ENCODE measurements at places on chromosomes 1 and 21. TPM values are rescaled to one million over a fixed set of nuclear protein-coding genes. Genes with fewer than 3 reads are reported as not detected.

GRCh38 chr1:37958690-37959089 lies 11.8 kb upstream of the INPP5B start:
- DNase-seq: peak; percentile 61

- peak; percentile 78 for DNase-seq
These were observed 85.9 kb downstream of the USP24 start for GRCh38 chr1:55129194-55129728.

- peak; percentile 19 for DNase-seq
These were observed 527.1 kb downstream of the MRPL39 start for GRCh38 chr21:25080141-25080540.

DNA sequence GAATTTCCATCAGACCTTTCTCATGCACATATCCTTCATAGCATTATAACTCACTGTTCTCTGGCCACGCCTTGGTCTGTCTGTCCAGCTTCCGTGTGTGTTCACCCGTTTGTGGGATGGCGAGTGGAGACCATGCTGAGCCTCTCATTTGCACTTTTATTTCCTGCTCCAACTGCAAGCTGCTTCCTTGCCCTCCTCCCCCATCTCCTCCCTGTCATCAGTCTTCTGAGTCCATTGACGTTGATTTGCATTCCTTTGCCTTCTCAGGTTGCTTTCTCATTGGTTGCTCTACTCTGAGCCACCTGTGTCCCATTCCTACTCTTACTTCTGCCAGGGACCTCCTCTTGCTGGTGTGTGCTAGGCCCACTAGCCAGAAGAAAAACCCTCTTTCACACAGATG lies 146.4 kb downstream of the NOS1AP start:
- no peak for DNase-seq

DNA sequence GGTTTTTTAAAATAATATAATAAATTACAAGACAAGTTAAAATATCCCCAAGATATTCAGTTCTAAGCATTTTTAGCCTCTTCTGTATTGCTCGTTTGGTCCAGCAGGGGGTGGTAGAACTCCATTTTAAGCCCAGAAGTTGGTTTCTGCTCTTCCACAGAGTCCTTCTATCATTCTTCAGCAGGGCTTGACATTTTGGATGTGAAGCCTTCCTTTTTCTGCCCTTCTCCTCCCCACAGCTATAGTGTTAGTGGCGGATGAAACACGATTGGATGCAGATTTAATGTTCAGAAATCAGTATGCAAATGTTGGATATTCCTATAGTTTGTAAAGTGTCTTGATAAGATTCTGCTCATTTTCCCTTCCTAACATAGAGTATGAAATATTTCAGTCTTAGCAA lies 1.4 kb downstream of the NCAM2 start:
- peak; percentile 12 for DNase-seq

- no peak for DNase-seq
These were observed 14.6 kb upstream of the GUCA2B start for GRCh38 chr1:42138586-42138985.

- peak; percentile 65 for DNase-seq
These were observed 38.7 kb downstream of the VTCN1 start for GRCh38 chr1:117171900-117172511.

GRCh38 chr1:38044221-38045215 lies 2.1 kb downstream of the POU3F1 start:
- no peak for DNase-seq

DNA sequence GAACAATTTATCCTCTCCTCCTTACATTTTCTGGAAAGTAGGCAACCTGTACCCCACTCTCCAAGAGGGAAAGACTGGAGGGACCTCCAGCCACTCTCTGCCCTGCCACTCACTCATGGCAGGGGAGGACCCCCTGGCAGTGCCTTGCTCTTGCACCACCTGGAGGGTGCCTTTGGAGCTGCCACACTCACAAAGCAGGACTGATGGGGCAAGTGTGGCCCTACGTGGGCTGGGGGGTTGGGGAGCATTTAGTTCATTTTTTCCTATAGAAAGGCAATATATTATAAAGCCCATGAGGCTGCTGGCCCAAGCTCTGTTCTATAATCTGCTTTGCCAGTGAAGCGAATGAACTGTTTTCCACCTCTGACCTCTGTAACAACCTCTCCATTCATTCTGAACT lies 50.3 kb downstream of the GPR161 start:
- DNase-seq: no peak

GRCh38 chr1:100430325-100430756 lies 78.0 kb downstream of the CDC14A start:
- no peak for DNase-seq

DNA sequence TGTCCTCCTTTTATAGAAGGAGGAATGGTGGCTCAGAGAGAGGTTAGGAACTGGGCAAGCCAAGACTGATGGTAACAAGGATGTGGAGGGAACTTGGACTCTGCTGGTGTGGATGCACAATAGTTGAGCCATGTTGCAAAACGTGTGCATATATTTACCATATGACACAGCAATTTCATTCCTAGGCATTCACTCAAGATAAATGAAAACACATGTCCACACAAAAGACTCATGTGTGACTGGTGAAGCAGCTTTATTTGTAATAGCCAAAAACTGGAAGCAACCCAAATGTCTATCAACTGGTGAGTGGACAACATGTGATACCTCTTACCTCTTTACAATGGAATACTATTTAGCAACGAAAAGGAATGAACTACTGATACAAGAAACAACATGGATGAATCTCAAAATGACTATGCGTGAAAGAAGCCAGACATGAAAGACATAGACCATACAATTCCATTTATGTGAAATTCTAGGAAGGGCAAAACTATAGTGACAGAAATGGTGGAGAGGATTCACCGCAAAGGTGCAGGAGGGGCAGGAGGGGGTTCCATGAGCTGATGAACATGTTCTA lies 36.2 kb downstream of the CAMK2N1 start:
- peak; percentile 63 for DNase-seq

DNA sequence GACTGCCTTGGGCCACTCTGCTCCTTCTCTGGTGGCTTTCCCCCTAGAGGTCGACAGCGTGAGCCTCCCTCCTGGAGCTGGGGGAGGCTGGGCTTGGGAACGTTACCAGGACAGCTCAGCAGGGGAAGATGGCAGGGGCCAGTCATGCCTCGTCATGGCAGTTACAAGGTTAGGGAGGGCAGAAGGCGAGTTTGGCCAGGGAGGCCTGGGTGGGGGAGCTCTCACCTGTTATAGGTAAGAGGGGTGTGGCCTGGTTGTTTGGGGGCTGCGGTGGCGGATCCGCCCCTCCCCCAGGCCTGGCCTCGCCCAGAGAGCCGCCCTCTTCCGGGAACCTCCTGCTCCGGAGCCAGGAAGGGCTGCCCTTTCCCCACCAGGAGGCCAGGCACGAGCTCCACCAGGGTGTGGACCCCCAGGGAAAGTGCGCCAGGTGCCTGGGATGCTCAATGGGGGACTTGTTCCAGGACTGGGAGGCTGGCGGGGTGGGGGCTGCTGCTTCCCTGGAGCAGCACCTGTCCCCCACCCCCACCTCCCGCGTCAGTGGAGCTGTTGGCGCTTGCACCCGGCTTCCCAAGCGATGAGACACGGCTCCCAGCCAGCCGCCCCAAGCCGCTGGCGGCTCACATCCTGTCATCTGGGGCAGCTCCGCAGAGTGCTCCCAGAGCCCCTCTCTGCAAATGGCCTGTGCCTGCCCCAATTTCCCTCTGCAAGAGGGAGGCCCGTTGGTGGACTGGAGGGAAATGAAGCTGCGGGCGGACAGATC lies 23.6 kb upstream of the PKP1 start:
- peak; percentile 55 for DNase-seq

DNA sequence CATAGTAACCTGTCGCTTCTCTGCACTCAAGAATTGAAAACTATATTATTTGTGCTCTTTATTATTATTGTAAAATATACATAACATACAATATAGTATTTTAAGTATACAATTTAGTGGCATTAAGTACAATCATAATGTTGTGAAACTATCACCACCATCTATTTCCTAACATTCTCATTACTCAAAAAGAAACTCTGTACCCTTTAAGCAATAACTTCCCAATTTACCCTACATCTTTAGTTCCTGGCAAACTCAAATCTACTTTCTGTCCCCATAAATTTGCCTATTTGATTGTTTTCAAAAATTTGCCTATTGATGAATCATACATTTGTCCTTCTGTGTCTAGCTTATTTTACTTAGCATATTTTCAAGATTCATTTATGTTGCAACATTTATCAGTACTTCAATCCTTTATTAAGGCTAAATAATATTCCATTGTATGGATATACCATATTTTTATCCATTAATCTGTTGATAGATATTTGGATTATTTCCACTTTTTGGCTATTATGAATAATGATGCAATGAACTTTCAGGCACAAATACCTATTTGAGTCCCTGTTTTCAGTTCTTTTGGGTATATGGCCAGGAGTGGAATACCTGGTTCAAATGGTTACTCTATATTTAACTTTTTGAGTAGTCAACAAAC lies 99.6 kb upstream of the DMRTA2 start:
- DNase-seq: no peak

- DNase-seq: peak; percentile 50
These were observed 1.7 kb downstream of the TMCC2 start for GRCh38 chr1:205229399-205229871.

DNA sequence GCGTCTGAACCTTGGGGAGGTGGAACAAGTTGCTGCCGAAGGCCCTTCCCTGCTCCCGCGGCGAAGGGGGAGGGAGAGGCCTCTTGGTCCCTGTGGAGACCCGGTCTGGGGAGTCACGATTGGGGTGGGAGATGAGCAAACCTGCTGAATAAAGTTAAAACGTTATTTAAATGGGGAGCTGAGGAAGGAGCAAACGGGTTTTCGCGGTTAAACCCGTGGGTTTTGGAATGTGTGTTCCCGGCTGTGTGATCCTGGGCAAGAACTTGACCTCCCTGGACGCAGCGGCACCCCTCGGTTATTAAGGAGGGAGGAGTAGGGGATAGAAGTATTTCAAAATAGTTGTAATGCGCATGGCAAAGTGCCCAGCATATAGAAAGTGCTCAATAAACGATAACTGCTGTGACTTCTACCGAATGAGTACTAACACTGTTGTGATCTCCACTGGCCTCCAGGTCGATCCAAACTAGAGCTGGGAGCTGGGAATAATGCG lies 3.4 kb downstream of the FAM110D start:
- DNase-seq: no peak

DNA sequence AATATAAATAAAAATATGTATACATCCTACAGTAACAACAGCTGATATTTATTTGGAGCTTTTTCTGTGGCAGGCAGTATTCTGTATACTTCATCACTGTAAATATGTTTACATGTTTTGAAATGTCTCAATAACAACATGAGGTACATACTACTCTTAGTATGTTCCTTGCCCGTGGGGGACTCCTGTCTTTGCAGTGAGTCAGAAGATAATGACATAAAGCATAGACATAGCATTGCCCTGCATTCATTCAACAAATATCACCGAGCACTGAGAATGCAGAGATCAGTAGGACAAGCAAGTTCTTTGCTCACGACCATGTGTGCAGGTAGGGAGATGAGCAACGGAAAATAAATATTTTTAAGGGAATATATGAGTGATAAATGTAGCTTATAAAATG lies 246.5 kb downstream of the LTN1 start:
- DNase-seq: no peak

DNA sequence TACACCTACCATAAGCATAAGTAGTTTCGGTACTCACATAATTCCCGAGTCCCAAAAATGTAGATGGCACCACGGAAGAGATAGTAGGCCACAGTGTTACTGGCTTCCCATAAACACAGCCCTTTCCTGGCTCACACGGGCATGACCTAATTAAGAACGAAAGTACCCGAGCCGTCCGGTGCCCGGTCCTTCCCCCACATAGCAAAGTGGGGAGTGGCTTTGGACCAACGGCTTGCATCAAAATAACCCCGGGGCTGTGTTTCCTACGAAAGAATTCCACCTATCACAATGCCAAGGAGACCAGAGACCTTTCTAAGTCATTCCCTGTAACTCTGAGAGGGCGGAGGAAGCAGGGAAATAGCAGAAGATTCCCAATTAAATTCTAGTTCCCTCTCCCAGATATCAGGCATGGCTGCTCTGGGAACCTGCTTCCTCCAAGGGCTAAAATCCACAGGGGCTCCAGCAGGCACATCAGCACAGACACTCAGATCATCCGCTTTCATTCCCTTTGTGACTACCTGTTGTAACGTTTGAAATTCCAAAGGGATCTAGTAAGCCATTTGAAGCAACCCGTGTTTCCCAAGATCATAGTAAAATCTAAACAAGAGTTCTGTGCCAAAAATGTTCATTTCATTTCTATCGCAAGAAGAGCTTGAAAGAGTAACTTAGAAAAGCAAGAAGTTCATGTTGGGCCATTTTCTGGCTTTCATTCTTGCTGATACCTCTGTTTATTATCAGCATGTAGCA lies at the start of gene TMPRSS3:
TMPRSS3 (minus strand) TSS at position 148 of the 747 bp plus-strand sequence. CDS start 635 bp downstream, outside the sequence.
- DNase-seq: peak; percentile 22

- no peak for DNase-seq
These were observed 553 bp upstream of the SLC30A2 start for GRCh38 chr1:26046246-26047095.

DNA sequence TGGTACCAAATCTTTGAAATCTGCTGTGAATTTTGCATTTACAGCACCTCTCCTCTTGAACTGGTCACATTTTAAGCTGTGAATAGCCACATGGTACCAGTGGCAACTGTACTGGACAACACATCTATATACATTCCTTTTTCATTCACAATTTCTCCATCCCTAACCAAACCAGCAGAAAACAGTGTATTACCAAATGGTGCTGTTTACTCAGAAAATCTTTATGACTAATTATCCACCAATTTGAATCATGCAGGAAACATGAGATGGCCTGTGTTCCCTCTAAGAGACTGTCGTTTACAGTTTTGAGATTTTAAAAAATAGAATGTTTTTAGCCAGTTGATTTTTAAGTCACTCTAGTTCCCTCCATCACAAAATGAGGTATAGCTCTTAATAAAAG lies 17.6 kb upstream of the CCT8 start:
- peak; percentile 64 for DNase-seq

DNA sequence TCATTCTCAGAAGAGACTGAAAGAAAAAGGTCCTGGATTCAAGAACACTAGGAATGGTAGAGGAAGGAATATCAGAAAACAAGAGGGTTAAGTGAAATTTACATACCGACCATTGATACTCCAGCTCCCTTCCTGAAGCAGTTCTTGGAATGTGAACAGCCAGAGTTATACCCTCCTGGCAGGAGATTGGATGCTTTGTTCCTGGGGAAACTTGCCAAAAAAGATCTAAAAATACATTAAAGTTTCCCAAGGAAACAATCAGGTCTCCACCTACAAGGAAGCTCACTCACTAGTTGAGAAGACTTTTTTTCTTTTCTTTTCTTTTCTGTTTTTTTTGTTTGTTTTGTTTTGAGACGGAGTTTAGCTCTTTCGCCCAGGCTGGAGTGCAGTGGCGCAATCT lies 91.1 kb downstream of the HLX start:
- peak; percentile 46 for DNase-seq

LEFTY2 gene
- total RNA-seq: not detected

TEX38 gene
- not detected for total RNA-seq

SV2A gene
- 11.4 TPM for total RNA-seq

GJA5 gene
- not detected for total RNA-seq

ADIPOR1 gene
- 76.3 TPM for total RNA-seq

SMIM1 gene
- total RNA-seq: not detected

PLA2G2F gene
- not detected for total RNA-seq

WDR64 gene
- total RNA-seq: not detected

ZNF683 gene
- not detected for total RNA-seq

CA14 gene
- total RNA-seq: not detected

PRR9 gene
- total RNA-seq: not detected

EMC1 gene
- total RNA-seq: 68.7 TPM

F13B gene
- total RNA-seq: not detected
